Heart left ventricle (tissue), 16 donors: ENCODE measurements at places on chromosomes 6 and 20. TPM values are rescaled to one million over a fixed set of nuclear protein-coding genes. Genes with fewer than 3 reads are reported as not detected.

DNA sequence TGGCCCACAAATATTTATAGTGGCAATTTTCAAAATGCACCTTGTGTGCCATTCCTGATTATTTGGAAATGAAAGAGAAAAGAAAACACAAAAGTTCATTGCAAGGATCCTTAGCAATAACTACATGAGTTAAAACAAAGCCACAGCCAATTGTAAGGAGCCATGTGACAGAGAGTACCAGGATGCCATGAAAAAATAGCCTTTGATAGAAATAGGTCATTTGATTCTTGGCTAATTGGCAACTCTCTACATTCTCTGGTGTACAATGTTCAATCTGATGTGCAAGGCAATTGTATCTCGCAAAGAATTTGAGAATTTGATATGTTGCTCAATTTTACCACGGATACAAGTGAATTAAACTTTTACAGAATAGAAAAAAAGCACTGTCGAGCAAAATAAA is 9.6 kb downstream of the HLA-A start:
- no peak for DNase-seq

- no peak for DNase-seq
Observed at GRCh38 chr6:28841290-28841689, 82.5 kb downstream of the TRIM27 start.

GRCh38 chr20:6558341-6558740 is 209.1 kb upstream of the BMP2 start:
- no peak for DNase-seq

GRCh38 chr6:121216928-121217327 is 117.4 kb downstream of the TBC1D32 start:
- DNase-seq = no peak

DNA sequence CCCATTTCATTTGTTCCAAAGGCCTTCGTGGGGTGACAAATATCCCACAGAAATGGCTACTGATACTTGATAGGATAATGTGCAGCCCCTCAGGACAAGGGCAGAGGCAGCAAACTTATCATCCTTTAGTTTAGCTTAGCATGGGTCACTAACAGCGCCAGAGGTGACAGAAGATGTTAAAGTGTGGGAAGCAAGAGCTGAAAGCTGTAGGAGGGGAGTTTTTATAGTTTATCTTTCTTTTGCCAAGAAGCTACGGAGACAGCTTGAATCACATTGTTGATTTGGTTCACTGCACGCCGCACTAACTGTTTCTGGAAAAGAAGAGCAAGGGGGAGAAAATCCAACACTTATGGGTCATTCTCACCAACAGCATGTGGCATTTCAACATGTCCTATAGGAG is 773.9 kb upstream of the MMS22L start:
- no peak for DNase-seq

DNA sequence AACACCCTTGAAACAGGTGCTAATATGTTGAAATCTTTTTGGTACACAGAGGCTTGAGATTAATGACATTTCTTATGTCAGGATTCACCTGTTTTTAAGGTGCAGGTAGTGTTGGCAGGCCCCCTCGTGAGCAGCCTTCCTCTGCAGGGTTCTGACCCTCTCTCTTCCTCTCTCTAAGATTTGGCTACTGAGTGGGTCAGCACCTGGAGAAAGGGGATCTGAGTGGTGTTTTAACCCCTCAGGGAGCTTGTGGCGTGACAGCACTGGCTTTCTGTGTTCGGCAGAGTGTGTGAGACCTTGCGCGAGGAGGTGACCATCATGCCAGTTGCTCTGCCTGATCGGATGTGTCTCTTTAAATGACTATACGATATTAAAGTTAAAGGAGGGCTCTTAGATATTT is 37.1 kb downstream of the HIVEP1 start:
- DNase-seq = no peak

- no peak for DNase-seq
Observed at GRCh38 chr6:33163540-33163939, 28.7 kb downstream of the COL11A2 start.

DNA sequence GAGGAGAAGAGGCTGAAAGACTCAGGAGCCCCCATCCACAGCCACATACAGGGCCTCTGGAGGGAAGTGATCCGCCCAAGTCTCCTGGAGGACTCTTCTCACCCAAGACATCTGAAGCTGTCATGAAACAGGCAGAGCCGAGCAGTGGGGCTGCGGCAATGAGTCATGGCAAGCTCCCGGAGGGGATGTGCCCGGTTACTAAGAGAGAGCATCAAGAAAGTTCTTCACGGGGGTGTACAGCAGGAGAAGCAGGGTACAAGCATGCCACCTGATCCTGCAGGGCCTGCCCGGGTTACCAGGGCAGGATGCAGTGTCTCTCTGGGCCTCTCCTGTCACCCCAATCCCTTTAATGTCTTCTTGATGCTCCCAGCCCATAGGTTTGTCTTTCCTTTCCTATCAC is 21.1 kb downstream of the TRIM26 start:
- no peak for DNase-seq

DNA sequence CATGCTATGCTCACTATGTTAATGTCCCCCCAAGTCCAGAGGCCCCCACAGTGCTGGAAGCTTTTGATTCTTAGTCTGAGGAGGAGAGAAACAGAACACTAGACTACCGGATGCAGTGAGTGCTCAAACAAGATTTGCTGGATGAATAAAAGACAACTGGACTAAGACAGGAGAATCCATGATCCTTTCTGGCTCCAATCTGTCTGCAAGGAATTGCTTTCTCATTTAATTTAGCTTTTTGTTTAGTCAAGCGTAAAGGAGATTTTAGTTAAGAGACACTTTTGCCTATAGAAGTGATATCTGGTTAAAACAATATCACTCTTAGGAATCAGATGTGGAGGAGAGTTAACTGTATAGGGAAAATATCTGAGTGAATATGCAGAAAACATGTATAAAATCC is 13.5 kb downstream of the LYRM4 start:
- DNase-seq = no peak

DNA sequence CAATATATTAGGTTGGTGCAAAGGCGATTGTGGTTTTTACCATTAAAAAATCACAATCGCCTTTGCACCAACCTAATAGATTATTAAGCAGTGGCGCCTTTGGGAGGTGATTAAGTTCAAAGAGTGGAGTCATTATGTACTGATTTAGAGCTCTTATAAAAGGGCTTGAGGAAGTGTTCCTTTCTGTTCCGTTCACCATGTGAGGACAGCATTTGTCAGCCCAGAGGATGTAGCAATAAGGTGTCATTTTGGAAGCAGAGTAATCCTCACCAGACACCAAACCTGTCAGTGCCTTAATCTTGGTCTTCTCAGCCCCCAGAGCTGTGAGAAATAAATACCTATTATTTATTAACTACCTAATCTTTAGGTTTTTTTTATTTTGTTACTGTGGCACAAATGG is 542.1 kb upstream of the MAN1A1 start:
- no peak for DNase-seq

GRCh38 chr20:2259731-2260130 is 36.1 kb upstream of the TGM3 start:
- DNase-seq = no peak

Gene MYH7B
- 88.2 TPM for total RNA-seq

DNA sequence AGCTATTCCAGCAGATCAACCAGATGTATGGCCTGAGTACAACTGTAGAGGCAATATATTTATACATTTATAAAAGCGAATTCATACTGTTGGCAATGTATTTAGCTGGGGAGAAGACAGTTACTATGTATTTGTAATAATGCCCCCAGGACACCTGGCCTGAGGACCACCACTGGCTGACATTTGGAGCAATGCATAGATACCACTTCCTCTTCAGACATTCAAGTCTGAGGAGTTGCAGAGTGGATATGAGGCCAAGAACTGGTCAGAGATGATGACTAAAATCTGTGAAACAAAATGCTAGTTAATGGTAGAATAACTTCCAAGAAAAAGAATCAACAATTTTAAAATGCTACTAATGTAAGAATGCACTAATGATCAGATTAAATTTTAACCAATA is 462.3 kb downstream of the CDC5L start:
- no peak for DNase-seq

DNA sequence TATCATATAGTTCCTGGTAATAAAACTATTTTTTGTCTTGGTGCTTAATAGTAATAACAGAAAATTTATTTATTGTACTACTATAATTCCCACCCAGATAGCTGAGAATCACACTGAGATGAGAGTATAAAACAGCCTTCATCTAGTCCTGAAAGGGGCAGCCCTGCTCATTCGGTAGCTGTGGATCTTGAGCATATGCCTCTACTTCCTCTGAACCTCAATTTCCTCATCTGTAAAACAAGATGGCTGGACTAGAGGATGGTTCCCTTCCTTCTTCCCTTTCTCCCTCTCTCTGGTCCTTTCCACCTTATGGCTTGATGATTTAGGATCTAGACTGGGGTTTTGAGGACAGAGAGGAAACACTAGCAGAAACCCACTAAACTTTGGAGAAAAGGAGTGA is 15.0 kb downstream of the FKBP5 start:
- DNase-seq = no peak

Gene OR2W1
- not detected for total RNA-seq

DNA sequence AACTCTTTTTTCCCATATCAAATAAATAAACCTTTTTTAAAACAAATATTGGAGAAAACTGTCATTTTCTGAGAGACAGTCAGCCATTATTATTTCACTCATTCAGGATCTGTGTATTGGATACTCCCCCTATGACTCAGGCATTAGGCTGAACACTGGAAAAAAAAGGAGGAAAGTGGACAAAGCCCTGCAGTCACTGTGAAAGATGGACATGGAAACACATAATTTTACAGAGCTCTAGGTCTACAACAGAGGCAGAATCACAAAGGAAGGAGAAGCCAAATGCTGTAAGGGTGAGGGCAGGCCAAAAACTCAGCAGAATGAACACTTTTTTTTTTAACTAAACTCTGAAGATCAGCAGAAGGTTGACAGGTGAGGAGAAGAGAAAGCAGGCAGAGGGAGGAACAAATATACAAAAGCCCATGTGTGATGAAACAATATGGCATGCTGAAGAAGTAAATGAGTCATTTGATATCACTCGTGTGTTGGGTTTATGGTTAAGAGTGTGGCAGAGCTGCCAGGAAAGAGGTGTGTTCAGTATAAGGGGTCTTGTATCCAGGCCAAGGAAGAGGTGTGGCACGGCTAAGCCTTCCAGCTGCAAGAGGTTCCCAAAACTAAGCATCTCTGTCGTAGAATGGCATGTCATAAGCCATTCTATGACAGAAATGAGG is 39.1 kb downstream of the EPB41L2 start:
- DNase-seq = no peak

Gene PHACTR1
- total RNA-seq = 238 TPM

- no peak for DNase-seq
Observed at GRCh38 chr20:63494420-63495166, 4.3 kb downstream of the EEF1A2 start.

- DNase-seq = no peak
Observed at GRCh38 chr6:67248077-67248476, 1387.0 kb upstream of the ADGRB3 start.

DNA sequence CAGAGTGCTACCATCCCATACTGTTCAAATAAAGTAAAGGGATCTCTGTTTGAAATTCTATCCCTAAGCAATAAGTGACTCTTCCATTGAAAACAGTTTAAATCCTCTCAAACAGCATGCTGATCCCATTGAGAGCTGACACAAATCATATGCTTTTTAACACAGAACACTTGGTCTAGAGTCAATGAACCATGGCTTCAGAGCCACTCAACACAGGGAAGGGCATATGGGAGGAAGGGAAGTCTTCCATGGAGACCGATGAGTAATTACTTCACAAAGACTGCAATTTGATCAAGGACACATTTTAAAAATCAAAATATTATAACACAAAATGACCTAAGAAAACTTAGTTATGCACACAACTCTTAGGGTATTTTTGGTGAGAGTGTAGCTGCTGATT is 1073.0 kb upstream of the MAP3K7 start:
- DNase-seq = no peak

- no peak for DNase-seq
Observed at GRCh38 chr20:14832630-14833029, 495.2 kb upstream of the FLRT3 start.

- DNase-seq = no peak
Observed at GRCh38 chr6:79705456-79705995, 74.4 kb downstream of the SH3BGRL2 start.

Gene HLA-DQB1
- total RNA-seq = 34.9 TPM

DNA sequence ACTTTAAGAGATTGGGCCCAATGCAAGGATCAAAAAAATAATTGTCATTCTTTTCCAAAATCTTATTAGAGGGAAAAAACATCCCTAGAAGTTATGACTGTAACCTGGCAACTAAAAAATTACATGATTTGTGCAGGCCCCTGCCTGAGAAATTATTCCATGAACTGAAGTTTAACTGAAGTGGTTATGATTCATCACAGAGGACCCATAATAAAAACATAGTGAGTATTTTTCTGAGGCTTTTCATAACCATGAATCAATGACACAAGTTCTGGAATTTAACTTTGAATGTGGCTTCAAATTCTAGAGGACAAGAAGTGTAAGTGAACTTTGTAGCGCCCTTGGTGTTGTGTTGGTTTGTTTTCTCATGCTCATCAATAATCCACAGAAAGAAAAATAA is 31.1 kb upstream of the CARMIL1 start:
- no peak for DNase-seq

DNA sequence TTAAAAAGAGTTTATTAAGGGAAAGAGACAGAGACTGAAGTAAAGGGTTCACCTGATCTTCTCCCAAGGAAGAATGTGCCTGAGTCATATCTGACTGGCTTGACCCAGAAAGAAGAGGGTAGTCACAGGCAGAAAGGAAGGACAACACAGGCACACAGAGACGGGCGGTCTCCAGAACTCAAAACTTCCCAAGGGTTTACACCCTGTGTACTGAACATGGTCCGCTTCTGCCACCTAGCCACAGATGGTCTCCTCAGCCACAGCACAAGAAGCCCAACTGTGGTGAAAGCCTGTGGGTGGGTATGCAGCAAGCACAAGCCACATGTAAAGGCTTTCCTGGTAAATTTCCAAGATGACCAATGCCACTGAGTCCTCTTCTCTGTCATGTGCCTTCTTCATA is 17.2 kb downstream of the UNC5CL start:
- no peak for DNase-seq

GRCh38 chr6:37129566-37129965 is 40.4 kb upstream of the PIM1 start:
- DNase-seq = no peak

- DNase-seq = no peak
Observed at GRCh38 chr6:82984720-82985119, 80.9 kb downstream of the UBE3D start.

DNA sequence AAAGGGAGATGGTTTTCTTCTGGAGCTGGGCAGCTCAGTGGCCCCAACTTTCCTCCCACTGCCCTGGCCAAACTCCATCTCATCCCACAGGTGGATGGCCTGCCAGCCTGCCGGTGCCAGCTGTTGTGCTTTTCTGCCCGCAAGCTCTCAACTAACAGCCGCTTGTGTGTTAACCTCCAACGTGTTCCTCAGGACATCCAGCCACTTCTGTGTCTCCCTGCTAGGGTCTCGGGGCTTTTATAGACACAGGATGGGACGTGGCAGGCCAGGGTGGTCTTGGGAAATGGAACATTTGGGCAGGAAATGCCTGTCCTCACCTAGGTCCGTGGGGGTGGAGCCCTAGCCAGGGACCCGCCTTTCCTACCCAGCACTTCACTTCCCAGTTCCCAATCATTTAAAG is 171.1 kb upstream of the RGS17 start:
- DNase-seq = no peak
